ENCODE measurements at places on chromosomes 7 and 10.

- DNase-seq, result no peak
These were observed 6.4 kb upstream of the CPA5 start for GRCh38 chr7:130338233-130338632.

DNA sequence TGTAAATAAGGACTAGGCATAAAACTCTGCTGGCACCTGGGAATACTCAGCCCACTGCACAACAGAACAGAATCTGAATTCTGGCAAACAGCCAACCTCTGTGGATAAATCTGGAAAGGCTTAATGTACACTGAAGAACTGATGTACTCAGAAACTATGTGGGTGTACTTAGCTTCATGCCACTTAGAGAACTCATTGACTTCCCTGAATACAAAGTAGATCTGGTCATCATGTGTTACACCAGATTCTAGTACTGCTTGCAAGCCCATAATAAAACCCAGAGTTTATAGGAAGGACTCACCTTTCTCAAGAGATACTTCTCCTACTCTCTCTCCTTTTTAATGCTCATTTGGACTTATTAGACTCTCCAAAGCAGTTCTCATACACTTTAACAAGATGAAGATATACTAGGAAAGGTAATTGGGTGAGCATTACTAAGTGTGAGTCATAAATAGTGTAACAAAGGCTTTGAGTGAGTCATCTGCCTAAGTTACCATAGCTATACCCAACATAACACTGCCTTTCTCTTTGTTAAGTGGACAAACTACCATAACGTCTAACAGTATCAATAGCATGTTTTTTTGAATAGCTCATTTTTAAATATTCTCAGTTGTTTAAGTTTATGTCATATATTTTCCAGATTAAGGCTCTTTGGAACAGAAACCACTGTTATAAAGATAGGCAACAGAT lies 309.1 kb downstream of the MDFIC start:
- DNase-seq, result no peak

DNA sequence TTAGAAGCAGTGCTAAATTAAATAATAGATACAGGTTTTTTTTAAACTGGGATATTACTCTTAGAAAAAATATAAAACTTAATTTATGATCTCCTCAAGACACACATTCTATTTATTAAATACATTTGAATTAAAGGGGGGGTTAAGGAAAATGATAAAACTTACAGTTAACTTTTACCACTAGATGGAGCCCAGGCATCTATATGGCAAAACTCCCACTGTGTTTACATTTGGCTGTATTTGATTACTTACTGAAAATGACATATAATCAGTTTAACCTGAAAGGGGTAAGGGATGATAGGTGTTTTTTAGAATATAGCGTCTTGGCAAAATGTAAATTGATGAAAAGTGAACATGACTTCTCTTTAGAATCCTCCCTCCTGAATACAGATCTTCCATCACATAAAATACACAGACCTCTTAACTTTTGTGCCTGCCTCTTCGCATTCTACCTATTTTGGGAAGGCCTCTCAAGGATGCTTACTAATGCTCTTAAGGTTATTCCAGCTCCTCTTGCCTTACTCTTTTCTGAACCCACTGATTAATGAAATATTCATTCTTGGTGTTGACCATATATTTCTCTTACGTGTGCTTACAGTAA lies 235.7 kb downstream of the AGMO start:
- no peak for DNase-seq

GRCh38 chr10:97407211-97407951 lies 6.2 kb upstream of the RRP12 start:
- DNase-seq, result peak; percentile 36

DNA sequence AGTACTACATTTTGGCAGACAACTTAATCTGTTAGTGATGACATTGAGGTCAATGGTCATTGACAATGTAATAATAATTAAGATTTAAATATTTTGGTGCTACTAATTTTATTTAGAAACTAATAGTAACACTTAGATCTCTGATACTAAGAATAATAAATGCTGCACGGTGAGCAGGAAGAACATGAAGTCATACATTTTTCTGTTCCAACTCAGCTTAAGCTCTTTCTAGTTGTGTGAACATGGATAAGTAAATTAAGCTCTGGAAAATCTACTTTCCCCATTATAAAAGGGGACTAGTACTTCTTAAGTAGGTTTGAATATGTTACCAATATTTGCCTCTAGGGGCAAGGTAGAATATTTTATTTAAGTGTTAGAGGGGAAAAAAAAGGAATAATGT lies 65.9 kb upstream of the MEOX2 start:
- no peak for DNase-seq

DNA sequence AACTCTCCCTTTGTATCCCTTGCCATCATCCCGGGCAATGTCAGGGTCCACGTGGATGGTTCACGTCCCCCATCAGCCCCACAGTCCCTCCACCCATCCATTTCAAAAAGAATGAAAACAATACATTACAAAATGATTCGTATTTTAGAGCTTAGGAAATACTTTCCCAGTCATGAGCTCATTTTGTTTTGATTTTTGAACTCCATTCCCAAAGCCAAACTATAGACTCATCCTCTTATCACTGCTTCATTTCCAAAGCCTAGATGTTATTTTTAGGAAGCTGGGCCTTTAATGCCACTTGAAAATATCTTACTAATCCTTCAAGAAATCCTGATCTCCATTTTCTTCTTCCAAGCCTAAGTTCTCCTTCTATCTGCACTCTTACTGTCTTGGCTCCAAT lies 72.1 kb downstream of the WNT2 start:
- no peak for DNase-seq

DNA sequence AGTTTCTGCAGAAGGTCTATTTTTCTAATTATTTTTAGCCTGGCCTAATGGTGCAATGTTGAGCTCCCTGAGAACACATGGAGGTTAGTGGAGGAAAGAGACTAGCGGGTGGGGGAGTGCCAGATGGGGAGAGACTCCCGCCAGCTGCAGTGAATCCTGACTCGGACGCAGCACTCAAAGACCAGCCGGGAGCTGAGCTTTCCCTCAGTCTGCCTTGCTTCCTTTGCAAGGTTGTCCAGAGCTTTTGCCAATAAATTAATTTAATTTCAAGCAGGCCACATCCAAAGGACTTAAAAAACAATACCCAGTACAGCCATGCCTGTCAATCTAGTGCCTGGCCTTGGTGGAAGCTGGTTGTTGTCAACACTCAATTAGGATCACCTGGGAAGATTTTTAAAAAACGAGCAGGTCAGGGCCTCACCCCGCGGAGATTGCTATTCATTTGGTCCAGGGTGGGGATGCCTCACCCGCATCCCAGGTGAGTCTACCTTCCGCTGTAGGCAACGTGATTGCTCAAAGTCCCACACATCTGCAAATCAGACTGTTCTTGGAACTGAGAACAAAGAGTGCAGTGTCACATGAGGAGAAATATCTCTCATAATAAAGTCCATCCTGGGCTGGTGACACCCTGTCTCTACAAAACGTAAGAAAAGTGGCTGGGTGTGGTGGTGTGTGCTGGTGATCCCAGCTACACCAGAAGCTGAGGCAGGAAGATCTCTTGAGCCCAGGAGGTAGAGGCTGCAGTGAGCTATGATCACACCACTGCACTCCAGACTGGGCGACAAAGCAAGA lies 4.0 kb downstream of the CLRN3 start:
- no peak for DNase-seq

GRCh38 chr7:32318300-32319011 lies 171.7 kb downstream of the LSM5 start:
- DNase-seq, result no peak

Measured in stimulated activated CD4-positive, alpha-beta T cell treated with anti-CD3 and anti-CD28 coated beads, Interleukin-1b, Interleukin-23, amount 100 ng/mL, for 4 hours (primary cell).